Panc1 (cell line): ENCODE measurements at places on chromosomes 2 and 18. TPM values are rescaled to one million over a fixed set of nuclear protein-coding genes. Genes with fewer than 3 reads are reported as not detected.

ANKRD39 gene
- total RNA-seq: 24.4 TPM

AQP12A gene
- not detected for total RNA-seq

DNA sequence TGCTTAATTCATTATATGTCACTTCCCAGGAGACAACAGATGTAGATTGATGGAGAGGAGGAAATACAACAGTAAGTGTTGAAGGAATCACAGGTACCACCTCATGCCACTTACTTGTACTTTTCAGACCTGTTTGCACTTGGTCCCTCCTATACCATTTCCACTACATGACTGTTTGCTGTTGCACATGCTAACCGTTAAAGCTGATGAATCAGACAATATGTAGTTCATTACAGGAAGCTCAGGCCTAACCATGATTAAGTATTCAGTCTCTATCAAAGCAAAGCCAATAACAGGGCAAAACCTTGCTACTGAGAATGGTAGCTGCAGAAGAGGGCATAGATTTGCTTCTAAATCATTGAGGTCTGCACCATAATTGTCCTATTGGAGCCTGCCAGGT, 30.2 kb upstream of the GRP start:
- no peak for DNase-seq

- DNase-seq: no peak
Measured at GRCh38 chr2:231259104-231259503, 60.7 kb downstream of the ARMC9 start.

DNA sequence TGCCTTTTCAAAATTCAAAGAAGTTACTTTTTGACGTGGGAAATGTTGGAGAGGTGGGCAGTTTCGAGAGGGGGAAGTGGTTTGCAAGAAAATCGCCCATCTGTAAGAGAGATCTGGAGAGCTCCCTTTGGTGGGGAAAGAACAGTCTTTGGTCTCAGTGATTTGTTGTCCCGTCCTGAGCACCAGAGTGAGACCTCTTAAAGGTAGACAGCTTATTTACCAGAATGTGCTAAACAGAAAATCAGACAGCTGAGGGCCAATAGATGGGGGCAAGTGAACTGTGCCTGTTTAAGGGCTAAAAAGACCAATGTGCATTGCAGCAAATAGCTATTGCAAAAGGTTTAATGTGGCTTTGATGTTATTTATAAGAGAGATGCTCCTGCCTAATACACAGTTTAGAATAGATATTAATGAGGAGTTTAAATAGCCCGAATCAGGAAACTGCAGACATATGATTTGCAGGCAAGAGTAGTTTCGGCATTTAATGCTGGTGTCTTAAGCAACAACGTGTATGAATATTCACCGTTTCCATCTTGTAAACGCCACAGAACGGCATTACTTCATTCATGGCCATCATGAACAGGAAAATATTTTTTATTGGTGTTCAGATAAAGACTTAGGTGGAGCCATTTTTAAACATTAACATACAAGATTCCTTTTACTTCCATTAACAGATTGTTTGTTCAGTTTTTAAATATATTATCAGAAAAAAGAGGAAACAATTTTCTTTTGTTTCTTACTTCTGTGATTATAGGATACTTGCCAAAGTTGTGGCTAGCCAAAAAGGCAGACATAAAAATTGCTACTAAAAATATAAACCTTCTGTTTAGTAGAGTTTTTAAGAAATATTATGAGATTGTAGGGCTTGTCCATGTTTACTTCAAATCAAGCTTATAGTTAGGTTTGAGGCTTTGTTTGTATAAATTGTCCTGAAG, 29.6 kb downstream of the ARHGAP15 start:
- no peak for DNase-seq

DNA sequence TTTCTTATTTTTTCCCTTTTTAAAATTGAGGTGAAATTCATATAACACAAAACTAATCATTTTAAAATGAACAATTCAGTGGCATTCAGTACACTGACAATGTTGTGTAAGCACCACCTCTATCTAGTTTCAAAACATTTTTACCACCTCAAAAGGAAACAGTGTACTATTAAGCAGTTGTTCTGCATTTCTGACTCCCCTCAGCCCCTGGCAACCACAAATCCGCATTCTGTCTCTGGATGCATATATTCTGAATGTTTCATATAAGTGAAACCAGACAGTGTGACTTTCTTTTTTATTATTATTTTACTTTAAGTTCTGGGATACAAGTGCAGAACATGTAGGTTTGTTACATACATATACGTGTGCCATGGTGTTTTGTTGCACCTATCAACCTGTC, 19.2 kb upstream of the TANK start:
- DNase-seq: no peak

DNA sequence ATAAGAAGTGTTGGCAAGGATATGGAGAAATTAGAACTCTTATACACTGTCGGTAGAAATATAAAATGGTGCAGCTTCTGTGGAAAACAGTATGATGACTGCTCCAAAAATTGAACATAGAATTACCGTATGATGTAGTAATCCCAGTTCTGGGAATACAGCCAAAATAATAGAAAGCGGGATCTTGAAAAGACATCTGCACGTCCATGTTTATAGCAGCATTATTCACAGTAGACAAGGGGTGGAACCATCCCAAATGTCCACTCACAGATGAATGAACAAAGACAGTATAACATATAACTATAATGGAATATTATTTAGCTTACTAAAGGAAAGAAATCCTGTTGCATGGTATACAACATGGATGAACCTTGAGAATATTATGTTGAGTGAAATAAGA, 257.7 kb downstream of the TDRD15 start:
- DNase-seq: no peak

- DNase-seq: no peak
Measured at GRCh38 chr2:227374158-227374557, 4.9 kb downstream of the TM4SF20 start.

- no peak for DNase-seq
Measured at GRCh38 chr2:17867133-17867532, 11.3 kb upstream of the KCNS3 start.

DNA sequence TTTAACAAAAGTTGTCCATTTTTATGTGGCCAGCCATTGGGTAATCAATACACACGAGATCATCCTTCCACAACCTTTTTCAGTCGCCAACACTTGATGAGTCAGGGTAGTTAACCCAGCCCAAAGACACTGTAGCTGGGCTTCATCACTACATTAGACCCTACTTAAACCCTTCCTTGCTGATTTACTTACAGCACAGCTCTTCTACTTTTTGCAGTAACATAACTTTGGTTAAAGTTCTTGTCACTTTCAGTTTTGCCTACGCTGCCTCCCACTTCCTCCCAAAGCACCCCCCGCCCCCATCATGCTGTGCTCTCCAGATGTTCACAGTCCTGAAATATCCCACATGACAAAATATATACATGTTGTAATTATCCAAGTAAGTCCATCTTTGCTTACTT, 103.6 kb downstream of the CDK15 start:
- DNase-seq: no peak

DNA sequence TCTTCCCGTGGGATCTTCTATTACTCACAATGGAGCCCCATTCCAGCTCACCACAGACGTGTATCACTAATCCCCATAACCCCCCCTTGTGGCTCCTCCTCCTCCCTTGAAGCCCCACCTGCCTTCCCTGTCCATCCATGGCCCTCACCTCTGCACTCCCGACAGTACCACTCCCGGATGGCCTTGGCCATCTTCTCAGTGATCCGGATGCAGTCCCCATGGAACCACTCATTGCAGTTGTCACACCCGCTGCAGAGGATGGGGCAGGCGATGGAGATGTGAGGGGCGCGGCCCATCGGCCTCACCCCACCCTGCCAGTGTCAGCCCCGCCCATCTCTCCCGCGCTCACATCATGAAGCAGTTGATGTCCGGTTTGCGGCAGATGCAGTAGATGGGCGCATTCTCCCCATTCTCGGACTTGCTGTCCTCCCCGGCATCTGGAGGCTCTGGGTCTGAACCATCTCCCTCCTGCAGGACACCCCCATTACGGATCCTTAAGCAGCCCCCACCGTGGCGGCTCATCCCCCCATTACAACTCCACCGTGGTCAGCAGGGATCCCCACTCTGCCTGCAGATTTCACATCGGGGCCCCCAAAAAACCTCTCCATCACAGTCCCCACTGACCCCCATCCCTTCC, 983 bp downstream of the CXXC1 start:
- no peak for DNase-seq

DNA sequence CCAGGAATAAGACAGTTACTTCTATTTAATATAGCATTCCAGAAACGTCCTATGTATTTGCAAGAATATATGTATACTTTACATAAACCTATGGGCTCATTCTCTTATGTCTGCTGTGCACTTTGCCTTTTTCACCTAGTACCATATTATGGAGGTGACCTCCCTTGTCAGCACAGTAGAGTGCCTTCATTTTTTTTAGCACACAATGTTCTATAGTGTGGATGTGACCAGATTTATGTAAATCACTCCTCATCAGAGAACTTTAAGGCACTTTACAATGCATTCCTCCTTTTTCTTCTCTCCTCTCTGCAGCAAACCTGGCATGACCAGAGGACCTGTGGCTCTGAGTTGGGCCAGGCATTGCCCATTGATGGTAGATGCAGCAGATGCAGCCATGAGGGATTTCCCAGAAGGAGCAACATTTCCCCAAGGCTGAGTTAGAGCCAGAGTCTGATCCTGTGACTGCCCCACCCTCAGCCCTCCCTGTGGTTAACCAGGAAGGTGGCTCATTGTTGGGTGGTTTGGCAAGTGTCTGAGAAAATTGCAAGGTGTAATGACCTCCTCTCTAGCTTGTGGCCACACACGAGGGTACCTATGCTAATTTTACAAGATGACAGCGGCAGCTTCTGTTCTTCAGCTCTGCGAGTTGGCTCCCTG, 76.5 kb upstream of the DLX2 start:
- no peak for DNase-seq

LRRC30 gene
- total RNA-seq: not detected
